ENCODE measurements at places on chromosomes 3 and 15.
A peak's percentile ranks its signal among the peaks of the same experiment; 100 is the strongest.

- no peak for DNase-seq
Measured at GRCh38 chr3:173037840-173038483, 103.1 kb downstream of the SPATA16 start.

DNA sequence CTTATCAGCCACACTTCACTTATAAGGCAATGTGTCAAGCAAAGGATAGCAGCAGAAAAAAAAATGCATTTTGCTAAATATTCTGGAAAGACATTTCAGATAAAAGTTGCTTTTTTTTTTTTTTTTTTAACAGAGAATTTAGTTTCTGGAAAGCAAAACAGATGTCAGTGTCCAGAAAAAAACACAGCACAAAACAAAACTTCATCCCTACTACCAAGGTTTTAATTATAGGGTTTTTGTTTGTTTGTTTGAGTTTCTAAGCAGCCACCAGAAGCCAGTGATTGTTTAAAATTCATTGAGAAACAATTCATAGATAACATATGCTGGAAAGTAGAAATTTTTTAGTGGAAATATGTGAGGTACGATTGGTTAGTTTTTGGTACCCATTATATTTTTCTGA is 1202.7 kb downstream of the OTOL1 start:
- DNase-seq, result no peak

GRCh38 chr15:63736287-63736686 is 97.5 kb downstream of the HERC1 start:
- DNase-seq, result no peak

- no peak for DNase-seq
Measured at GRCh38 chr3:180183346-180183745, 146.6 kb upstream of the PEX5L start.

DNA sequence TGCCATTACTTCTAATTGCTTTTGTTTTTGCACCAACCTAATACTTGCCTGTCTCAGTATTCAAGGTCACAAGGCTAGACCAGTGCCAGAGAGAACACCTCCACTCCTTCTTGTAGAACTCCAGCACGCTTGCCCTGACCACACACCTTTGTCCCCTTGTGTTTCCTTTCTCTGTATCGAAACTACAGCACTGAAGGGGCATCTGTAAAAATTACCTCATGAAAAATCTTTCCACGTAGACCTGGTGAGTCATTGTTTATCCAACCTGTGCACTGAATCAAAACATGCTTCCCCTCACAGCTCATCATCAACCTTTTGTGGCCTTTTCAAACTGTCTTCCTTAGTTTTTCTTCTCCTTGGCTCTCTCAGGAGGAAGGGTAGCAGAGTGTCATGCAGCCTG is 259.5 kb downstream of the THRB start:
- no peak for DNase-seq

GRCh38 chr3:138180375-138181029 is 5.8 kb upstream of the DBR1 start:
- DNase-seq, result peak; percentile 59

DNA sequence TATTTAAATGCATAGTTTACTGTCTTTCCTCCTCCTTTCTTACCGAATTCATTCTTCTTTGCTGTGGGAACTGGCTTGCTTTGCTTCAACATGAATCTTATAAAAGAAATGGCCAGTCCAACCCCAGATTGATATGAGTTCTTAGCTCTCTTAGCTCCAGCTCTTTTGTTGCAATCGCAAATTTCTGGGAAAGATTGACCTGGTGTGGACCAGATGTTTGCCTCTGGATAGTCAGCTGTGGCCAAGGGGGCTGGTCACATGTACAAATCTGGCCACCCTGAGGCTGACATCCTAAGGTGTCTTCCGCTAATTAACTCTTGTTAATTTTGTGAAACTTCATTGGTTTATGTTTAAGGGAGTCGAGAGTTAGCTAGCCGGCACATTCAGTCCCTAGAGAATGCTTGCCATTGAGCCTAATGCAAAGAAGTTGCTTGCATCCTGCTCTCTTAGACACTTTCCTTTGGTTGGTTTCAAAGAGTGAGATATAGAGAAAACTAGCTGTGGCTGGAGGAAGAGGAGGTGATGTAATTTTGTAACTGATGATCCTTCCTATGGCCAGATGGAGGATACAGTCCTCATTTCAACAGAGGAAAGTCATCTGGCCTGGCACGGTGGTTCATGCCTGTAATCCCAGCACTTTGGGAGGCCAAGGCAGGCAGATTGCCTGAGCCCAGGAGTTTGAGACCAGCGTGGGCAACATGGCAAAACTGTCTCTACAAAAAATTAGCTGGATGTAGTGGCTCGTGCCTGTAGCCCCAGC is 162.4 kb downstream of the ADAMTSL3 start:
- no peak for DNase-seq

GRCh38 chr15:32885713-32886112 is 167.9 kb downstream of the GREM1 start:
- no peak for DNase-seq

DNA sequence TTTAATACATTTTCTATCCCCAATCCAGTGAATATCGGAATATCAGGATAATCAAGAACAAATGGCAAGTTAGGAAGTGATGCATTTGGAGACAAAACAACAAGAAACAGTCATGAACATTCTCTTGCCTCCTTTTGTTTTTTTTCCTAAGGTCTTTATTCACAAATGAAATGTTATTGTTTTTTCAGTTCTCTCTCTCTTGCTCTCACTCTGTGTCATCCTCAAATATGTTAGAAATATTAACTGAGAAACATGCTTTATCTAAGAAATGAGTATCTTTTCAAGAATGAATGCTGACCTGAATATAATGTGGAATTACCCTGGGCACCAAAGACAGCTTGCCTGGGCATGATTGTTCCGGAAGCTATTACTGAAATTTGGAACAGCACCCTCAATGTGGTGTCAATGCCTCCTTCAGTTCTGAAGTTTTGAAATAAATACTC is 51.3 kb downstream of the RBMS3 start:
- DNase-seq, result no peak

DNA sequence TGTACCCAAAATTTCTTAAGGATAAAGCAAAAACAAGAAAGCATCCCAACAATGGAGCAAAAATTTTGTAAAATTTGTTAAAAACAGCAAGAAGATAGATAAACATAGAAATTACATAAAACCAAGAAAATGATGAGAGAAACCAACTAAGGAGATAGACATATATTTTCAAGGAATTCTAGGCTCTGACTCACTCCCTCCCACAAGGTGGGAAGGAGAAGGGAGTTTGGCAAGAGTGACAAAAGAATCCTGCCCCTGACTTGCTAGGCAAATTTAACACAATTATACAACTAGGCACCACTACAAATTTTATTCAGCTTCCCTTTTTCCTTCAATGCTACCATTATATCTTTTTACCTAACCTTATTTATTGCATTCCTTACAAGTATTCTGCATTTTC is 70.9 kb downstream of the MYO9A start:
- no peak for DNase-seq

DNA sequence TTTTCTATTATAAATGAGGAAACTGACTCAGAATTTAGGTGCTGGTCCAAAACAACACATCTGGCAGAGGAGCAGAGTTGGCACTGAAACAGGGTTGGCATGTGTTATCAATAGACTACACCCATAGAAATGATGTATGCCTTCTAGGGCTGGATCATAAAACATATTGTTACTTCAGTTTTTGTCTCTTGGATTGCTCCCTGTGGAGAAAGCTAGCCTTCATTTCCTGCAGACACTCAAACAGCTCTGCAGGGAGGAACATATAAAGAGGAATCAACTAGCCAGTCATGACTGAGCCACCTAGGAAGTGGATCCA is 507 bp upstream of the MRPL3 start:
- DNase-seq, result no peak

DNA sequence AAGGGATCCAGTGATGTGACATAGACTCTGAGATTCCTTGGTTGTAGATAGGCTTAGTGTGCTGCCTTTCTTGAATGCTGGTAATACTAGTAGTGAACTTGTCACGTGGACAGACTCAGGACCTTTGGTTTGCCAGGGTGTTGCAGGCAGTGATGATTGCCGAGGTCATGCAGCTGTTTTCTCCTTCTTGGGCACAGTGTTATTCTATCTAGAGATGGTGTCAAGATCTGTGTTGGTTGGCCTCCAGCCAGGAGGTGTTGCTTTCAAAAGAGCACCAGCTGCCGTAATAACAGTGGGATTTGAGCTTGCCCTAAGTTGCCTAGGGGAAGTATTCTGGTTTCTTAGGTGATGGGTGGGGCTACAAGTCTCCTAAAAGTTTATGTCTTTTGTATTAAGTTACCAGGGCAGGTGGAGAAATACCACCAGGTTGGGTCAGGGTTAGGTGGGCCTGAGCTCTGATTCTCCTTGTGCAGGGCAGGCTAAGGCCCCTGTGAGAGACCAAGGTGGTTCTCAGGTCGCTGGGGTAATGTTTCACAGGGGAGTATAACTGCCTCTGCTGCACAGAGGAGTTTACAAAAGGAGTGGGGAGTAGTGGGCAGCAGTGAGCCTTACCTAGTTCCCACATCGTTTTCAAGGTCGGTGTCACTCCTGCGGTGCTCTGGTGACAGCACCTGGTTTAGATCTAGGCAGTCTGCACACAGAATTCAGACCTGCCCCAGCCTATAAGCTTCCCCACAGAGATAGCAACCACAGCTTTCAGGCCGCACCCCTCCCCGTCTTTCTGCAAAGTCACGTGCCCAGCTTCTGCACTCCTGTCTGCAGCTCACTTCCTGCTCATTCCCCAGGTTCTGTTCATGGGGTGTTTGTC is 350.3 kb downstream of the DOCK3 start:
- peak; percentile 31 for DNase-seq

- DNase-seq, result peak; percentile 28
Measured at GRCh38 chr3:195221876-195222617, 48.9 kb downstream of the XXYLT1 start.

GRCh38 chr15:35000511-35000910 is 12.4 kb upstream of the ZNF770 start:
- DNase-seq, result no peak

GRCh38 chr3:4222574-4223175 is 80.5 kb upstream of the SETMAR start:
- DNase-seq, result no peak

DNA sequence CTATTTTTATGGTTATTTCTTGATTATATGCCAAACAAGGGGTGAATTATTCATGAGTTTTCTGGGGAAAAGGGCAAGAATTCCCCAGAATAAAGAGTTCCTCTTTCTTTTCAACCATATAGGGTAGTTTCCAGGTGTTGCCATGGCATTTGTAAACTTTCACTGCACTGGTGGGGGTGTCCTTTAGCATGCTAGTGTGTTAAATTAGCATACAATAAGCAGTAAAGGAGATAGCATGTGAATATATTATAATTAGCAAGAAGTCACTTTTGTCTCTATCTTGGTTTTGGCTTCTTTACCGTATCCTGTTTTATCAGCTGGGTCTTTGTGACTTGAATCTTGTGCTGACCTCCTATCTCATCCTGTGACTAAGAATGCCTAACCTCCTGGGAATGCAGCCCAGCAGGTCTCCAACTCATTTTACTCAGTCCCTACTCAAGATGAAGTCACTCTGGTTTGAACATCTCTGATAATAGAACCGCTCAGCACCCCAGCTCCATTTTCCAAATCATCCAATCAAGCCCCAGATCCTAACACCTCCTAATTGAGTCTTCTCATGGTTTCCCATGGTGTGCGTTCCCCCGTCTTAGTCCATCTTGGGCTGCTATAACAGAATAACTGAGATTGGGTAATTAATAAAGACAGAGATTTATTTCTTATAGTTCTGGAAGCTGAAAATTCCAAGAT is 3.4 kb upstream of the SELENOT start:
- DNase-seq, result no peak

GRCh38 chr3:52333869-52334557 is 17.9 kb downstream of the DNAH1 start:
- no peak for DNase-seq

GRCh38 chr3:143442814-143443447 is 323.4 kb downstream of the CHST2 start:
- DNase-seq, result no peak

GRCh38 chr3:139674571-139675260 is 3.1 kb downstream of the NMNAT3 start:
- no peak for DNase-seq

GRCh38 chr3:104132566-104133403 is 1233.9 kb upstream of the ALCAM start:
- DNase-seq, result no peak

- DNase-seq, result no peak
Measured at GRCh38 chr3:110579840-110580550, 491.6 kb upstream of the NECTIN3 start.
